ENCODE measurements at places on chromosomes 13 and 19.

DNA sequence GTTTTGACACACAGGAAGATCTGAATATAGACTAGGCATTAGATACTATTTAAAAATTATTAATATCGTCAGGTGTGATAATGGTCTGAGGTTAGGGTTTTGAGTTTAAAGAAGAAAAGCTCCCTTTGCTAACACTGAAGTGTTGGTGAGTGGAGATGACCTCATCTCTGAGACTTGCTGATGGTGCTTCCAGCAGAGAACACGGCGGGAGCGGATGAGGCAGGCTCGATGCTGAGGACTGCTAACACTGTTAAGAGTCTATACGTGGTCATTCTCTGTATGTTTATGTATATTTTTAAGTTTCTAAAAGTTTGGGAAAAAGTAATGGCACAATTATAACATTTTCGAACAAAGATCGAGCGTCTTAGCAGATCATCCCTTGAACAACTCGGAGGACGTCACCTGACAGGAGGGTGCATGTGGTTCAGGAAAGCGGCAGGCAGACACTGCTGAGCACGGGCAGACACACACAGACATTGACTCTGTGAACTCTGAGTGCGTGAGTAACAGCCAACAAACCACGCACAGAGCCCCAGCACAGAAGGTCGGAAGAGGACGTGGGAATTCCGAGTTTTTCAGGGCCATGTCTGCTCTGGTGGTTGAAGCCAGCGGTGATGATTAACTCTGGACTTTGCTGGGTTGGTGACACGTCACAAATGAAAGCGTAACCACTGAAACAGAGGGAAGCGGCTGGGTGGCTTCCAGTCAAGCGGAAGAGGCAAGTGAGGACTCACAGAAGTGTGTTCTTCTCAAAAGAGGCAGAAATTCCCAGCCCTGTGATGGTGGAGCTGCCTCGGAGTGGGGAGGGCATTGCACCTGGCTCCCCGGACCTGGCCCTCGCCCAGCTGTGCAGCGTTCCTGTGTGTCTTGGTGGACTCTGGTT is 91.9 kb upstream of the TEX29 start:
- no peak for DNase-seq

DNA sequence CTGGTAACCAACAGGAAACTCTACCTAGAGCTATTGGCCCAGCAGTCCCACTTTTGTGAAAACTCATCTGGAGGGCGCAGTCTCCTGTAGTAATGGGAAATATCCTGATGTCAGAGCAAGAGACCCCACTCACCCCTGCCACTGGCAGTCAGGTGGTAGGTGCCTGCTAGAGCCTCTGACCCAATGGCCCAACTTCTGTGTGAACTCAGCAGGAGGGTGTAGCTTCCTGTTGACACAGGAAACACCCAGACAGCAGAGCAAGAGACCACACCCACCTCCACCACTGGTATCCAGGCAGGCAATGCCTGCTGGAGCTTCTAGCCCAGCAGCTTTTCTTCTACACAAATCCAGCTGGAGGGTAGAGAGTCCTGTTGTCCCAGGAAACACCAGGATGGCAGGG is 1176.8 kb upstream of the PRR20A start:
- no peak for DNase-seq

- no peak for DNase-seq
These were observed 7.3 kb upstream of the SBK3 start for GRCh38 chr19:55552620-55553019.

DNA sequence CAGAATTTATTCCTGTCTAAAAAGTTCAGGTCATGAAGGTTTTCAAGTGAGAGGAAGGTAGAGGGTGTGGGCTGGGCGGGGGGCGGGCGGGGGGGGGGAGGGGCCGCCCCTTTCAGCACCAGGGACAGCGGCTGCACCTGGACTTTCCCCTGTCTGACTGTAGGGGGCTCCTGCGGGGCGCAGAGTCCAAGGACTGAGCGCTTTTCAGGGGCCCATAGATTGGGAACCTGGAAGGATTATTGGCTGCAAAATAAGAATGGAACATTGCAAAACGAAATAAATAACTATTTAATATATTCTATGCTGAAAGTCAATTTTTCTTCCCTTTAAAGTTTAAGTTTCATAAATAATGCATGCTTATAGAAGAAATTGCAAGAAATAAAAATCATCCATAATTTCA is 8.9 kb upstream of the CYP4F3 start:
- DNase-seq: no peak

- no peak for DNase-seq
These were observed 52.1 kb downstream of the DPY19L3 start for GRCh38 chr19:32457571-32458158.

GRCh38 chr13:42981317-42981716 is 10.7 kb downstream of the EPSTI1 start:
- no peak for DNase-seq

GRCh38 chr13:113648216-113648610 is 9.8 kb downstream of the ATP4B start:
- DNase-seq: peak; percentile 34

DNA sequence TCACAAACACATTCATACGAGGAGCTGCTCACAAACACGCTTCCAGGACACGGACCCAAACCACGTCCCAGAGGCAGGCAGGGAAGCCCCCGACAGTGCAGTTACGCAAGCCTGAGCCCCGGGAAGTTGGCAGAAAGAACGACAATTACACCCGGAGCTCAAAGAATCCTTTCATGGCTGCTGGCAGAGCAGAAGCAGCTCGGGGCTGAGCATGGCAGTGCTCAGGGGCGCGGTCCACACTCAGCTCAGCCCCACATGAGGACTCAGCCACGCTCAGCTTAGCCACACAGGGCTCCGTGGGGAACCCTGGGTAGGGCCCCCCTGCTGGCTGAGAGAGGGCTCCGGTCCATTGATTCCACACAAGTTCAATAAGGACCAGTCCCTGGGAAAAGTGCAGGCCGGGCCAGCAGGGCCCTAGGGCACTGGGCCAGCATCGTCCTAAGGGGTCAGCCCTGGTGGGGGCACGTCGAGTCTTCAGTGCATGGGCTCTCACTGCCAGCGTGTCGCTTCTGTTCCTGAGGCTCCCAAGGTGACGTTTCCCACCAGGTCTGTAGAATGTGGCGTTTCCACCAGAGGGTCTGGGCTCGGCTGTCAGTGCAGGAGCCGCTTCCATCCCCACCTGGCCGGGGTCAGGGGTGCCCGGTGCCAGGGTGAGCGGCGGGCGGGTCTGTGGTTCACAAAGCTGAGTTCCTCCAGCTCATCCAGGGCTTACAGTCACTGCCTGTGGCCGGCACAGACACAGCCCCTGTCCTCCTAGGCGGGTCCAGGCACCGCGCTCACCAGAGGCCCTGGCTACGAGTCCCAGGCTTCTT is 23.1 kb downstream of the GAS6 start:
- no peak for DNase-seq

DNA sequence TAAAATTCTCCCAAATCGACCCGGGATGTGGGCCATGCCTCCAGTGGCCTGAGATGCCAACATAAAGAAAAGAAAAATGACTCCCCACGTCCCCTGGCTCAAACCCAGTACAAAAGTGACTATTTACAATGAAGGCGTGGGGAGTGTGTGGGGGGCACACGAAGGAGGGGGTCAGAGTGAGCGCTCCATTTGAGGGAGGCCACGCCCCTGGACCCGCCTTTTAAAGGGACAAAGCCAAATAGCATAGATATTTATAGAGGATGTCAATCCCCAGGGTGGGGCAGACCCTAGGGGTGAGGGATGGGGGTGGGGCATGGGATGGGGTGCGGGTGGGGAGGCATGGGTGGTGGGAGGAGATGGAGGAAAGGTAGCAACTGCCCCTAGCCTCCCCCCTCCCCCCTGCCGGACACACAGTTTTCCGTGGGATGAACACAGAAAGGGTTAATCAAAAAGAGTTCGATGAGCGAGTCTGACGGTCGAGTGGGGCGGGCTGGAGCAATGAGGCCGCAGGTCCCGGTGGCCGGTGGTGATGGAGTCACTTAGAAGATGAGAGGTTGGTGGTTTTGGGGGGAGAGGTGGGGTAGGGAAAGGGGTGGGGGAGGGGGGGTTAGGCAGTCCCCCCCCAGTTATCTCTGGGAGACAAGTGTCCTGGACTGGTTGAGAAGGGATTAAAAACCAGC is 20.1 kb upstream of the NANOS2 start:
- no peak for DNase-seq

DNA sequence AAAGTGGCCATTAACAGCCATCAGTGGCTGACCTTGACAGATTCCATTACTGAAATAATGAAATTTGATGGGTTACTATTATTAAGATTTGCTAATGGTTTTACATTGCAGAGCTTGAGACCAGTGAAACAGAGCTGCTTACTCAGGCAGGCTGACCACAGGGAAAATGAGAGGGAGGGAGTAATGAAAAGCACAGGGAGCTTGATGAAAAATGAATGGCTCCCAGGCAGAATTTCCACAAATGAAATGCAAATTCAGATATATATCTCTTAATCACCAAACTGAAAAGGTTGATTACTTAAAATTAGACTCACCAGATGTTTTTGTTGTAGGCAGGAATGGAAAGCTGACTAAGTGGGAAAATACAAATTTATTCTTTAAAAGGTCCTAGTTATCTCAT is 36.1 kb downstream of the HTR2A start:
- DNase-seq: no peak

- no peak for DNase-seq
These were observed 85.2 kb downstream of the ATP11A start for GRCh38 chr13:112774829-112775565.

DNA sequence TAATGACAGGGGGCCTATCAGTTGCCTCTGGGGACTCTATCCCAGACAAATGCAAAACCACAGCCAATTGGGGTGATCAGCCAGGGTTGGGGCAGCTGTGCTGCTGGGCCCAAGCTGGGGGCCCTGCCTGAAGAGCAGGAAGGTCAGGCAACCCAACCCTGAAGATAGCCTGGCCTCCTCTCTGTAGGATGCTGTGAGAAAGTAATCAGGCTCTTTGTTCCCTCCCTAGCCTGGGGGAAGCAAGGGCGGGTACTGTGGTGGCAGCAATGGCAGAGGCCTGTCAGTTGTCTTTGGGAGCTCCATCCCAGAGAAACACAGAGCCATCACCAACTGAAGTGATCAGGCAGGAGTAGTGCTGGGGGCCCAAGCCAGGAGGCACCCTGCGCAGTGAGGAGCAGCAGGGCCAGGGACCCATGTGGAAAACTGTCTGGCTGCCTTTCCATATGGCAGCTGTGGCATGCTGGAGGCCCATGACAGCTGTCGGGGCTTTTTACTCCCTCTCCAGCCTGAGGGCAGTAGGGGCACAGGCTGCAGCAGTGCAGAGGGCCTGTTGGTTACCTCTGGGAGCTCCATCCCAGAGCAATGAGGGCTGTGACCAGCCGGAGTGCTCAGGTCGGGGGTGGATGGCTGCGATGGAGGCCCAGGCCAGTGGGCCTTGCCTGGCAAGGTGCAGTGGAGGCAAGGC is 73.6 kb upstream of the ATP12A start:
- no peak for DNase-seq

DNA sequence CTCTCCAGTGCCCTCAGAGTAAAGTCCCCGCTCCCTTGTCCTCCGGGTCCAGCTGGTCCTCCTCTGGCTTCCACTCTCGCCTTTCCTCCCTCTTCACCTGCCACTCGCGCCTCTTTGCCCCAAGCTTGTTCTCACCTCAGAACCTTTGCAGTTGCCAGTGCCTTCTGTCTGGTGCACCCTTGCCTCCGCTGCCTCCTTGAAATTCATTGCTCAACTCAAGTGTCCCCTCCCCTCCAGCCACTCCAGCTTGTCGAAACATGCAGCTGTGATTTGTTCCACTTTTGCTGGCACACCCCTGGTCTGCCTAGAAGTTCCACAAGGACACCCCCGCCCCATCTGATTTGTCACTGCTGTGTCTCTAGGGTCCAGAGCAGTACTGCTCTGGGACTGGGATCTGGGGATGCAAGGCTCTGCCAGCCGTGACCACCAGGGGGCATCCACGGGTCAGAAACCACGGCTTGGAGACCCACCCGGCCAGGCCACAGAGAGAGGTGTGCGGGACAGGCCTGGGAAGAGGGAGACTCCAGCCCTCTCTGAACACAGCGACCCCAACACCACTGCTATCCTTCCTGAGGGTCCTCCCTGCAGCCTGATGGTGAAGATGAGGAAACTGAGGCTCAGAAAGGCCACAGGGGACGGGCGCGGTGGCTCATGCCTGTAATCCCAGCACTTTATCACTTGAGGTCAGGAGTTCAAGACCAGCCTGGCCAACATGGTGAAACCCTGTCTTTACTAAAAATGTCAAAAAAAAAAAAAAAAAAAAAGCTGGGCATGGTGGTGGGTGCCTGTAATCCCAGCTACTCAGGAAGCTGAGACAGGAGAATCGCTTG is 49.9 kb downstream of the AP1M1 start:
- DNase-seq: peak; percentile 91

DNA sequence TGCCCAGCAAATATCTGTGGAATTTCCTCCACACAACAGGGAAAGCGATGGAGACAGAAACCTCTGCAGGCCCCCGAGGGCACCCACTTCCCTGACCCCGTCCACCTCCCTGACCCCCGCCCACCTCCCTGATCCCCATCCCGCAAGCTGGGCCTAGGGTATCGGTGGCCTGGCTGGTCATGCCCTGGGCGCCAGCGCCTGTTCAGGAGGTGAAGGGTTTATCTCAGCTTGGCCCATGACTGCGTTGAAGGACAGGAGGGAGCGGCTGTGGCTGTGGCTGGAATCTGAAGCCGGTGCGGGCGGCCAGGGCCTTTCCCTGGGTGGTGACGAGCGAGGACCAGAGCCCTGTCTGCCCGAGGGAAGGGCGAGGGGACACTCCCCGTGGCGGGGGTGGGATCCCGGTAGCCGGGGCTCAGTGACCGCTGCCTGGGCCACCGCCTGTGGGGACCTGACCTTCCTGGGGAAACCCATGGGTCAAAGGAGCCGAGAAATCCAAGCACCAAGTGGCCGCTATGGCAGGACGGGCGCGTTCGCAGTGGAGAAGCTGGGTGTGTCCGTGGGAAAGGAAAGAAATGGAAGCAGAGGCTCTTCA is 20.7 kb downstream of the GAS6 start:
- DNase-seq: peak; percentile 31

DNA sequence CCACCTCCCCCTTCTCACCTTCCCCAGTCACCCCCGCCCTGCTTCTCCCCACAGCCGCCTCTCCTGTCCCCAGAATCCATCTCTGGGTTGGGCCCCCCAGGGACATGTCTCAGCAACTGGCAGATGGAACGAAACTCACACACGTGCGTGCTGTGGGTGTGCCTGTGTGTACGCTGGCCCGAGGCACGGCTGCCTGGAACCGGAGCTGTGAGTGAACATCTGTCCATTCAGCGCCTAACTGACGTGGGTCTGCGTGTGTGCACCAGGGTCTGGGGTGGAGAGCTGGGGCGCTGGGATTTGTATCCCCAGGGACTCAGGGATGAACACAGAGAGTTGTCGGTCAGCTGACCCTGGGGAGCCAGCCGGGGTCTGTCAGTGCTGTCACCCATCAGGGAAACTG is 752 bp upstream of the HAS1 start:
- no peak for DNase-seq

GRCh38 chr19:708154-709143 is at the start of gene PALM:
Gene PALM, plus strand, starts transcription at chr19:708935. Its CDS starts 212 bp downstream, at chr19:709147.
- DNase-seq: no peak

- DNase-seq: no peak
These were observed 514 bp downstream of the CEACAM3 start for GRCh38 chr19:41796901-41797300.

All from mucosa of descending colon (tissue), 3 donors.